ENCODE measurements at places on chromosomes 3 and 15.

- no peak for DNase-seq
These were observed 3.4 kb upstream of the LMLN start for GRCh38 chr3:197956626-197956988.

DNA sequence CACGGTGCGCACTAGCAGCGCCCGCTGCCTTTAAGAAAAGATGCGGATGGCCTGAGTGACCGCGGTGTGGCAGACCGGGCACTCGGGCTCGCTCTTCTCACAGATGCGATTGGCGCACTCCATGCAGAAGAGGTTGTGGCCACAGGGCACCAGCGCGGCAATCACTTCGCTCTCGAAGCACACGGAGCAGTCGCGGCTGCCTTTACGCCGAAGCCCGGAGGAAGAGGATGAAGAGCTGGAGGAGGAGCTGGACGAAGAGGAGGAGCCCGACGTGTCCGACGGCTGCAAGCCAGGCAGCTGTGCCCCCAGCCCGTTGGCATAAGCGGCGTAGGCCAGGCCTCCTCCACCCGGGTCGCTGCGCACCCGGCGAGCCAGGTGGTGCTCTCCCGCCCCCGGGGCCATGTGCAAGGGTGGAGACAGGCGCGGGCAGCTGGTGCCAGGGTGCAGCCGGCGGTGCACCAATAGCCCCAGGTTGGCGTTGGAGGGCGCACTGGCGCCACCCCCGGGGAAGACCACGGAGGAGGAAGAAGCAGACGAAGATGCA, 2.6 kb downstream of the MEX3B start:
- DNase-seq, result no peak

DNA sequence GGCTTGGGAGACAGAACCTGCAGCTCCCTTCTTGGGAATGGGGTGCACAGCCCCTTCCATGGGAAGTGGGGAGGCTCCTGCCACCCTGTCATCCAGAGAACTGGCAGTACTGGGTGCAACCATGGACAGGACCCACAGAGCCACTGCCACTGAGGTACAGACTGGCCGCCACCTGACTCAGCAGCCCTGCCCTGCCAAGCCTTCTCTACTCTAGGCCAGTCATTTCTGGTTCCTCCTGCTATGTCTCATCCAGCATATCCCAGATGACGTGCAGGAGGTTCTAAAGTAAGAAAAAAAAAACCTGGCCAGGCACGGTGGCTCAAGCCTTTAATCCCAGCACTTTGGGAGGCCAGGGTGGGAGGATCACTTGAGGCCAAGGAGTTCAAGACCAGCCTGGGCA, 76.9 kb upstream of the RPL32 start:
- DNase-seq, result no peak

- no peak for DNase-seq
These were observed 68.6 kb upstream of the ATP13A3 start for GRCh38 chr3:194555175-194556062.

DNA sequence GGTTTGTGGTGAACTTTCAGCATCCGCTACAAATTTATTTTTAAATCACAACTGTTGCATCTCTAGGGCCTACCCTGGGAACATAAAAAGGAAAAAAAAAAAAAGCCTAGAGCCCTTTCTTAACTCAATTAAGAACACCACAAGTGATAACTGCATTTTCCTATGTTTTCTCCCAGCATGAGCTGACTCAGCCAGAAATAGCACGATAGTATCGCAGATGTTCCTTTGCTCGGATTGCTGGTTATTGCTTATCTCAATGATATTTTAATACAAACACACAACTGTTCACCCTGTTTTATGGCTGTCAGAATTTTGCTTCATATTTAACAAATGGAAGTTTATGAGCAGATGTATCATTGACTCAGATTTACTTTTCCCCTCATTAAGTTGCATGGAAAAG, 251.8 kb upstream of the SUCLG2 start:
- DNase-seq, result no peak

- no peak for DNase-seq
These were observed 190.9 kb downstream of the RPLP1 start for GRCh38 chr15:69643476-69643875.

- no peak for DNase-seq
These were observed 45.1 kb downstream of the DAPK2 start for GRCh38 chr15:64001148-64001547.

DNA sequence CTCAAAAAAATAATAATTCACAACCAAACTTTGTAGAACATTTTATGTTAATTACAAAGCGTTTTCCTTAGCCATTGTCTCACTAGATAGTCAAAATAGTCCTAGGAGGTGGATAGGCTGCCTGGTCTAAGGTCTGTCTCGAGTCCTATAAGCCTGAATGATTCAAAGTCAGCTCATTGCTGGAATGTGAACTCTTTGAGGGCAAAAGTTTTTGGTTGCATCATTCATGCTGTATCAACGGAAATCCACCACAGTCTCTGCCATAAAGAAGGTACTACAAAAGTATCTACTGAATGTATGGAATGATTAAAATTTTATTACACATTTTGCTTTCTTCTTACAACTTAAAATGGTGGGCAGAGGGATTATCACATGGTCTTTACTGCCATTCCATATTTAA, 387.3 kb upstream of the RARB start:
- no peak for DNase-seq

- DNase-seq, result peak; percentile 41
These were observed 72.6 kb downstream of the NPTN start for GRCh38 chr15:73560501-73561117.

DNA sequence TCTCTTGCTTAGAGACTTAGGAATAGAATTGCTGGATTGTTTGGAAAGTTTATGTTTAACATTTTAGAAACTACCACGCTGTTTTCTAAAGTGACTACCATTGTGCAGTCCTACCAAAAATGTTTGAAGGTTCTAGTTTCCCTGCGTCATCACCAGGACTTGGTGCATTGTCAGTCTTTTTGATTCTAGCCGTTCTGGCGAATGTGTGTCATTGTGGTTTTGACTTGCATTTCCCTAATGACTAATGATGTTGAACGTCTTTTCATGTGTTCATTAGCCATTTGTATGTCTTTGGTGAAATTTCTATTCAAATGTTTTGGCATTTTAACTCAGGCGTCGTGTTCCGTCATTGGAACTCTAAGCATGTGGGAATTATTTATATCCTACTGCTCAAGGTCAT, 58.0 kb downstream of the CHD2 start:
- no peak for DNase-seq

DNA sequence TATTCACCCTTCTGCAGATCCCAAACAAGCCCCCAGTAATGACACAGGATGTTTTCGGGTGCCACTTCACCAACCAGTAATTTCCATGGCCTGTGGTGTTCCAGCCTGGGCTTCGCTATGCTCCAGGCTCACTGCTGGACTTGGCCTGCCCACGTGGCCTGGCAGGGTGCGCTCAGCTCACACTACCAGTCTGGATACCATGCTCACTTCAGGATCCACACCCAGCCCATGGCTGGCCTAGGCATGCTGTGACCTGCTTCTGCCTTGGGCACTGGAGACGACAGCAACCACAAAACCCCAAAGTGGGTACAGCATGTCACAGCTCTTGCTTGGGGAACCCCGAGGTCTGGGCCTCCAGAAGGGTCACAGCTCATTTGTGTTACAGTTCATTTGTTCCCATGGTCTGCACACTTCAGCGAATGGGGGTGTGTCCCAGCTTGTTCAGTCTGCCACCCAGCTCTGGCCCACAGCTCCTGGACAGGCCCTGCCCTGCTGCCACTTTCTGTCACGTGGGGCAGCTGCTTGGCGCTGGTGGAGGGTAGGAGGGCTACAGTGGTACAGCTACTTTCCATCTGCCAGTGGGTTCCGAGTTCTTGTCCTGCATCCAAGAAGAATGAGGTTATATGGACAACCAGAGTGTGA, 650.8 kb downstream of the MCTP2 start:
- DNase-seq, result peak; percentile 30

DNA sequence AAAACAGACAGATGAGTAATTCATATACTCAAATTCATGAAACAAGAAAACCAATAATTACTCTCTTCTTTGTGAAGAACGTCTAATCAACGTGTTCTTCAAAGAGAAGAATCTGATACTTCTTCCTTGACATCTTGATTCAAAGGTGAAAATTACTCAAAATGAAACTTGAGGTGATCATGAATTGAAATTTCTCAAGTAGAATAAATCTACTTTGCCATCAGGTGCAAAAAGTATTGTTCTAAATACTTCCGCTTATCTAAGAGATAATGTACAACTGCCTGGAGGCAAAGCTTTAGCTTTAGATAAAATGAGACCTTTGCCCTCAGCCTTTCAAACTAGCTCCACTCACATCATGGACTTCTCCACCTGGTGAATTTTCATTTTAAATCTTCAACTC, 13.9 kb upstream of the XXYLT1 start:
- no peak for DNase-seq

DNA sequence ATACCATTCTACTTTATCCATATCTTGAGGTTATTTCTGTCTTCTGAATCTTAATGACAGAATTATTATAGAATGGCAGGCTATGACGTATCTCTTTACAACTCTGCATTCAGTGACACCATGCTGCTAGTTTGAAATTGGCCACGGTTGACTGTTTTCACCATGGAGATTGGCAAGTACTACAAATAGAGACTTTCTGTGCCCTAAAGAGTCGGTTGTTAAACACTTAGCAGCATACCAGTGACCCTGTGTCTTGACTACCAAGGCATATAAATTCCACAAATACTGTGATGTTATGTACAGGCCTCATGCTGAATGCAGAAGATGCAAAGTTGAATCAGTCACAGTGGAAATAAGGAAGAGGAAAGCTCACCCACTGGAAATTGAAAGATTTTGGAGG, 67.0 kb upstream of the CADPS start:
- DNase-seq, result no peak

DNA sequence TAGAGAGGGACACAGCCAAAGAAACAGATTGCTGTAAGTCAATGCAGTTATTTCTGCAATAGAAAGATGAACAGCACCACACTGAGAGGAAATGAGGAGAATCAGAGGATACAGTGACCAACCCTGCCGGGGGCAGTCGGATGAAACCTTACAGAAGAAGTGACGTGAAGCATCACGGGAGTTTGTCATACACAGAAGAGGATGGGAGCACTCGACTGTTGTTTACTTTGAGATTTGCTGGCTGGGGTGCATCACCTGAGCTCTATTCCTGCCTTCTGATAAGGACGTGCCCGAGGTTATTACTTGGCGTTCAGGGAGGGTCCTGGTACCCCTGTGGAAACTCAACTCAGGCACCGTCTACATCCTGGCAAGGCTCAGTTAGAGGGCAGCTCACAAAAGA, 45.4 kb downstream of the MAGEF1 start:
- no peak for DNase-seq

- peak; percentile 51 for DNase-seq
These were observed 50.8 kb downstream of the LYSMD4 start for GRCh38 chr15:99682455-99682854.

DNA sequence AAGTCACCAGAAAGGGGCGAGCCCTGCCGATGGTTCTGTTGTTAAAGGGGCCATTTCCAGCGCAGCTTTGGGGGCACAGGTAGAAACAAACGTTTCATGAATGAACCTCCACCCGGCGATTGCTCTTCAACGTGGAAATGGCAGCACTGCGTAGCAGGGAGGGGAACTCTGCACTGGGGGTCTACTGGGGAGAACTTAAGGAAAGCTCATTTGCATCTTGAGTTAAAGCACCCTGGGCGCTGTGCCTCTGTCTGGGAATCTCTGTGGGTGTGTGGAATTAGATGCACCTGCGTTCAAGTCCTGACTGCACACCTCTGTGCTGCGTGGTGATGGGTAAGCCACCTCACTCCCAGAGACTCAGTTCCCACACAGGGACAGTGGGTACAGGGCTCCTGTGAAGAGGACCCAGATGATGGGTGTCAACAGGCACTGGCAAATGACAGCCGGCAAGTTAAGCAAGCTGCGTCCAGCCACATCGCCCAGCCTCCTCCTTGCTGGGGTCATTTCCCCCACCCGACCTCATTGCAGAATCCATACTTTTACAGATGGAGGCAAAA, 68.8 kb downstream of the ASB7 start:
- DNase-seq, result no peak

GRCh38 chr15:65329984-65330735, 25.7 kb downstream of the RNU5B-1 start:
- DNase-seq, result no peak

- no peak for DNase-seq
These were observed 917.5 kb downstream of the FHIT start for GRCh38 chr3:60333710-60334109.

DNA sequence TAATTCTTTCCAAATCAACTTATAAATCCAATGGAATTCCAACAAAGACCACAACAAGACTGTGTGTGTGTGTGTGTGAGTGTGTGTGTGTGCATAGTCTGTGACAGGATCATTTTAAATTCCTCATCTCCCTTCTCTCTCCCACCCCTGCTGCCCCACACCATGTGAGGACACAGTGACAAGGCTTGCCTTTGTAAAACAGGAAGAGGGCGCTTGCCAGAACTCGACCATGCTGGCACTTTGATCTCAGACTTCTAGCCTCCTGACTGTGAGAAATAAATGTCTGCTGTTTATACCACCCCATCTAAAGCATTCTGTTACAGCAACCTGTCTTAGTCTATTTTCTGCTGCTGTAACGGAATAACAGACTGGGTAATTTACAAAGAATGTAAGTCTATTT, 99.1 kb downstream of the NSMCE3 start:
- no peak for DNase-seq

GRCh38 chr15:75112278-75112847, 89.0 kb downstream of the PPCDC start:
- no peak for DNase-seq

DNA sequence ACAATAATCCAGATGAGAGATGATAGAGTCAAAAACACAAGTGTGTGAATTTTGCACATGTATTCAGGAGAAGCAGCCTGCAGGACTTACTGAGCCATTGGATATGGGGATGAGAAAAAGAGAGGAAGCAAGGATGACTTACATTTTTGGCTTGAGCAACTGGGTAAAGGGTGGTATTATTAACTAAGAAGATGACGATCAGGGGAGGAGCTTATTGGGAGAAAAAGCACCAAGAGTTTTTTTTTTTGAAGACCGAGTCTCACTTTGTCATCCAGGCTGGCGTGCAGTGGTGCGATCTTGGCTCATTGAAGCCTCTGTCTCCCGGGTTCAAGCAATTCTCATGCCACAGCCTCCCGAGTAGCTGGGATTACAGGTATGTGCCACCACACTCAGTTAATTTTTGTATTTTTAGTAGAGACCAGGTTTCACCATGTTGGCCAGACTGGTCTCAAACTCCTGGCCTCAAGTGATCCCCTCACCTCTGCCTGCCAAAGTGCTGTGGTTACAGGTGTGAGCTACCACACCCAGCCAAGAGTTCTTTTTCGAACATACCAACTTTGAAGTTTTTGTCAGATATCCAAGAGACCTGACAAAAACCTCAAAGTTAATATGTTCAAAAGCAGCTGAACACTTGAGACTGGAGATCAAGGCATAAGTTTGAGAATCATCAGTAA, 14.8 kb upstream of the SH3BP5 start:
- no peak for DNase-seq

DNA sequence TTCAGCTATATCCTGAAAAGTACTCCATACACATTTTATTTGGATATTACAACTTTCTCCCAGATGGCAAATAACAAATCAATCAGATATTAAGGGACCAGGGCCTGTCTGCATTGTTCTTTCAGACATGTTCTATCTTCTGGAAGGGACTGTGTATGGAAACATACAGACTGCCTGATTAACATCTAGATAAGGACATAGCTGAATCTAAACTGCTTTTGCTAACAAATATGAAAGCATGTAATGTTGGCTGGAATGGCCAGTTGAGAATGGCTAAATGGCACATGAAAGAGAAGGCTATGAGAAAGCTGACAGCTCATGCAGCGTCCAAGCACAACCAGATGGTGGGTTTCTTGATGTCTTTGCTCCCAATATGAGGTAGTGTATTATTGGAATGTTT, 149.4 kb downstream of the CFAP20DC start:
- no peak for DNase-seq

All from RWPE1 (cell line).